ENCODE measurements at places on chromosomes 12 and 14.

DNA sequence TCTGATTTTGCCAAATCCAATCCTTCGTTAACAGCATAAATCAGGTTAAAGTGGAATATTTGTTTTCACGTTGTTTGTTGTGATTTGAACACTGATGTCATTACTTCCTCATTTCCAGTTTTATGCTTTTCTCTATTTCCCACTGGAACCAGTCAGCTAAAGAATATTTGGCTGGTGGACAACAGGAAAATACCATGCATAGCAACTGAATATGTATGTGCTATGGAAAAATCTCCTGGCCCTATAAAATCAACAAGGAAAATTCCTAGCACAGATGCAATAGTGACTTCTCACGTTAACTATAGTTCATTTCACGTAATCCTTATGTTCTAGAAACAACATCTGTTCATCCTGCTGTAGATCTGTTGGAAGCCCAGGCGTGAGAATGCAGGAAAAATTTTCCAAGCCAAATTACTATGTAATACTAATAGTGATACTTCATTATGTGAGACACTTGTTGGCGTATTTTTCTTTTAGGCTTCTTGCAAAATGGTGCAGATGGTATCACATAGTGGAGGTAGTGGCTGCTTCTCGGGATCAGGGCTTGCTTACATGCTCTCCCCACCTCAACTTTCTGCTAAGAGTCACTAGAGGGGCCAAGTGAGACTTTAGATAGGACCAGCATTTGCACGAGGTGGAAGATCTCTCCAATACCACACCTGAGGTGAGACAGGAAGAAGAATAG lies 86.3 kb upstream of the USP44 start:
- no peak overlapping the region for H3K4me3 ChIP-seq
- no peak overlapping the region for H3K27ac ChIP-seq
- no peaks in the 10 kb centered on the region for H3K27me3 ChIP-seq

DNA sequence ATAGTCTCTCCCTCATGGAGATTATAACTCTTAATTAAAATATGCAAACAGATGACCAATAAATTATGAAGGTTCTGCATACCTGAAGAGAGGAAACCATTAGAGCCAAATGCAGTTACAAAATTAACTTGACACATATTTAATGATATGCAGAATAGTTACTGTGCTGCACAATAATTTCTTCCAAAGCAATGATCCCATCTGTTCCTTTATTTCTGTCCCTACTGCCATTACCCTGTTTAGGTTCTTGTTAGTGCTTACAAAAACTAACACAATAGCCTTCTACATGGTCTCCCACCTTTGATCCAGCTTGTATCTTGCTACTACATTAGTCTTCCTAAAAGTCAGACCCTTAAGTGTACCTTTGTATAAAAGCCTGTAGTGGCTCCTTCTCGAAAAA lies 411.1 kb downstream of the APAF1 start:
- H3K27me3 ChIP-seq, result no peaks in the 10 kb centered on the region
- H3K36me3 ChIP-seq, result no peaks in the 10 kb centered on the region
- H3K27ac ChIP-seq, result no peak overlapping the region
- DNase-seq, result no peak
- H3K4me1 ChIP-seq, result no peaks in the 10 kb centered on the region

GRCh38 chr14:56857216-56857615 lies 46.9 kb upstream of the OTX2 start:
- H3K4me1 ChIP-seq, result no peaks in the 10 kb centered on the region
- no peaks in the 10 kb centered on the region for H3K36me3 ChIP-seq
- peaks cover 7% of the 10 kb centered on the region for H3K27me3 ChIP-seq
- no peak for DNase-seq
- no peak overlapping the region for H3K4me3 ChIP-seq

- no peak overlapping the region for H3K4me3 ChIP-seq
- no peak overlapping the region for H3K27ac ChIP-seq
- H3K27me3 ChIP-seq, result no peaks in the 10 kb centered on the region
- no peaks in the 10 kb centered on the region for H3K36me3 ChIP-seq
- DNase-seq, result no peak
Observed at GRCh38 chr12:130743606-130744005, 27.5 kb upstream of the RIMBP2 start.

DNA sequence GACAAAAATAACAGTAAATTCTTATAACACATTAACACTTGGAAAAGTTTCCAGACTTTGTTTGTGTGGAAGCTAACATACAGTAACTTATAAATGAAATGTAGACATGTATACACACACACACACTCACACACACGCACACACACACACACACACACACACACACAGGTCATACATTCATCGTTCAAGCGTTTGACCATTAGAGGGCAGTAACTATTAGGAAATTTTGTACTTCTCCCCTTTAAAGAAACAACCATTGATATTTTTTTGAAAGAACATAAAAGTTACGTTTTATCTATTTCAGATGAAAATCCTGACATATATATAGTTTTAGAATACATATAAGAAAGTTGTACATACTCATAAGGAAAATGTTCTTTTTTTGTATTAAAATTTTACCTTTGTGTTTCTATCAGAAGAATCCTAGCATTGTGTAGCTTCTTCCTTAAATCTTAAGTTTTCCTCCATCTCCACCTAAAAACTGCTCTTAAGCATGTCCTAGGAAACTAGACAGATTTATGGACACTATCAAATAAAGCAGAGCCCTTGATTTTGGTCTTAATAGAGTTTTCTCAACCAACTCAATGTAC lies 29.0 kb downstream of the PTPRQ start:
- no peak overlapping the region for H3K4me3 ChIP-seq
- no peak overlapping the region for H3K27ac ChIP-seq
- H3K27me3 ChIP-seq, result no peaks in the 10 kb centered on the region
- no peaks in the 10 kb centered on the region for H3K36me3 ChIP-seq
- no peaks in the 10 kb centered on the region for H3K4me1 ChIP-seq

GRCh38 chr14:39768589-39768988 lies 336.4 kb upstream of the FBXO33 start:
- no peaks in the 10 kb centered on the region for H3K27me3 ChIP-seq
- H3K4me1 ChIP-seq, result no peaks in the 10 kb centered on the region
- no peaks in the 10 kb centered on the region for H3K36me3 ChIP-seq
- no peak for DNase-seq
- no peak overlapping the region for H3K4me3 ChIP-seq

- no peak overlapping the region for H3K4me3 ChIP-seq
- no peaks in the 10 kb centered on the region for H3K27me3 ChIP-seq
- no peaks in the 10 kb centered on the region for H3K36me3 ChIP-seq
- no peak overlapping the region for H3K27ac ChIP-seq
- DNase-seq, result no peak
- H3K4me1 ChIP-seq, result no peaks in the 10 kb centered on the region
Observed at GRCh38 chr14:69803753-69804152, 6.7 kb upstream of the SLC10A1 start.

DNA sequence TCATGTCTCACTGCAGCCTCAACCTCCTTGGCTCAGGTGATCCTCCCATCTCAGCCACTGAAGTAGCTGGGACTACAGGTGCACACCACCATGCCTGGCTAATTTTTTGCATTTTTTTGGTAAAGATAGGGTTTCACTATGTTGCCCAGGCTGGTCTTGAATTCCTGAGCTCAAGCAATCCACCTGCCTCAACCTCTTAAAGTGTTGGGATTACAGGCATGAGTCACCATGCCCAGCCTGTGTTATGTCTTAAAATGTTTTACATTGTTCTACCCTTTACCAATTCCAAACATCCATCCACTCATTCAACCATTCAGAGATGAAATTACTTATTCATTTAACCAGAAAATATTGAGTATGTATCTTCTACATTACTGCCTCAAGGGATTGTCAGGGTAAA lies 111.6 kb upstream of the BTG1 start:
- no peak for DNase-seq
- no peak overlapping the region for H3K27ac ChIP-seq
- H3K36me3 ChIP-seq, result no peaks in the 10 kb centered on the region
- no peaks in the 10 kb centered on the region for H3K4me1 ChIP-seq

- H3K4me3 ChIP-seq, result no peak overlapping the region
- no peak for DNase-seq
- no peaks in the 10 kb centered on the region for H3K4me1 ChIP-seq
- no peaks in the 10 kb centered on the region for H3K36me3 ChIP-seq
Observed at GRCh38 chr12:94839347-94839746, 164.2 kb downstream of the NDUFA12 start.

All from tibial nerve (tissue), 4 donors.